ENCODE measurements at places on chromosomes 12 and 14.

- DNase-seq: no peak
Observed at GRCh38 chr12:84607170-84607819, 305.3 kb downstream of the SLC6A15 start.

GRCh38 chr12:107847830-107848229, 73.3 kb downstream of the ASCL4 start:
- no peak for DNase-seq

GRCh38 chr14:69152181-69152901, 578 bp downstream of the DCAF5 start:
- peak; percentile 56 for DNase-seq

GRCh38 chr14:28097585-28097984, 669.0 kb upstream of the FOXG1 start:
- no peak for DNase-seq

DNA sequence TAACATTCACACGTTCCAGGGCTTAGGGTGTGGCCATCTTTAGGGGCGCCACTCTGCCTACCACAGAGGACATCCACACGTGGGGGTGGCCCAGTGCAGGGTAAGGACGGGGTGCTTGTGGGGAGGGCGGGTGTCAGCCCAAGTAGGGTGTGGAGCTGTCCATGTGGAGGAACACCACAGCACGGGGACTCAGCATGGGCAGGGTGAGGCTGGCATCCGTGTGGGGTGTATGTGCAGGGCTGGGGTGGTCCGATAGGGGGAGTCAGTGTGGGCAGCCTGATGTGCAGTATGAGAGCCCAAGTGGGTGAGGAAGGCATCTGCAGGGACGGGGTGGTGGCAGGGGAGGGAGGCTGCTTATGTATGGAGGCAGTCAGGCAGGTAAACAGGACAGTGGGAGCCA, 17.7 kb downstream of the PSMC1 start:
- peak; percentile 42 for DNase-seq

DNA sequence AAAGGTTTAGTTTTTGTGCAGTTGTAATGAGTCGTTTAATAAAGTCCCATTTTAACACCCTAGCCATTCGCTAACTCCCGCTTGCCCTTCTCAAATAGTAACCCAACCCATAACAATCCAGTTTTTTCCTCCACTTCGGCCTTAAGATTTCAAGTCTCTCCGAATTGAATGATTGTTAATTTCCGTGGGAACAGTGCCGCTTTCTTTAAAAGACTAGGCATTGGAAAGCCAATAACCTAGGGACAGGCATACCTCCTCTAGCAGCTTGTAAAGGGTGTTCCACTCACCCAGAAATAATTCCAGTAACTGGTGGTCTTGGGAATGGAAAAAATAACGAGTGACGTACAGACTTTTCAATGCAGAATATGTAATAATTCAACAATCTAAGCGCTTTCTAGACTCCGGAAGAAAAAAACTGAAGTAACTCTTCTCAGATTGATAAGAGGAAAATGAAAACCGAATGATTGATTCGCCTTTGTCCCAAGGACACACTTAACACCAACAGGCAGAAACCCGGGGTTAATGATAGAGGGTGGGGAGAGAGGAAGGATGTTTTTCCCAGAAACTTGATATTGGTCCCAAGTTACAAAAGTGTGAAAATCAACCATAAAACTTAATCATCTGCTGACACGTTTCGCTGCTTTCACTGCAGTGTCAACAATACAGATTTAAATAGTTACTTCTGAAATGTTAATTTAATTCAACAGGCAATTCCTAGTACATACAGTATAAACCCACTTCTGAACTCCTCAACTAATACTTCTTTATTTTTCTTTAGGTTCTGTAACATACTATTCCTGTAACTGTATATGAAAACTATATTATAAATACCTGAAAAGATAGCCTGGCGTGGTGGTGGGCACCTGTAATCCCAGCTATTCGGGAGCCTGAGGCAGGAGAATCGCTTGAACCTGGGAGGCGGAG, 1.0 kb upstream of the SINHCAF start:
- DNase-seq: no peak

DNA sequence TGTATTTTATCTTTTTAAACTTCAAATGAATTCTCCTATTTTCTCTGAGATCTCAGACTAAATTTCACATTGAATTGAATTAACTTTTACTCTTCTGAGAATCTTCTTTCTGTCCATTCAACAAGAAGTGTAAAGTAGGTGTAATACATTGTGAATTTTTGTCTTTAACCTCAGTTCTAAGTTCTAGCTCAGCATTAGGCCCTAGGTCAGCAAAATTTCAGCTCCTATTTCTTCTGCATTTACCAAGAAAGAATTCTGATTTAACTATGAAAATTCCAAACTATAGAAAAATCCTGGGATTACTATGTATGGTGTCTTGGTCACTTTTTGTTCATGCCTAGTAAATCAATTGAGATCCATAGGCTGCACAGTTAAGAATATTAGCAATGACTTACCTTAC, 110.9 kb upstream of the MYF6 start:
- DNase-seq: no peak

DNA sequence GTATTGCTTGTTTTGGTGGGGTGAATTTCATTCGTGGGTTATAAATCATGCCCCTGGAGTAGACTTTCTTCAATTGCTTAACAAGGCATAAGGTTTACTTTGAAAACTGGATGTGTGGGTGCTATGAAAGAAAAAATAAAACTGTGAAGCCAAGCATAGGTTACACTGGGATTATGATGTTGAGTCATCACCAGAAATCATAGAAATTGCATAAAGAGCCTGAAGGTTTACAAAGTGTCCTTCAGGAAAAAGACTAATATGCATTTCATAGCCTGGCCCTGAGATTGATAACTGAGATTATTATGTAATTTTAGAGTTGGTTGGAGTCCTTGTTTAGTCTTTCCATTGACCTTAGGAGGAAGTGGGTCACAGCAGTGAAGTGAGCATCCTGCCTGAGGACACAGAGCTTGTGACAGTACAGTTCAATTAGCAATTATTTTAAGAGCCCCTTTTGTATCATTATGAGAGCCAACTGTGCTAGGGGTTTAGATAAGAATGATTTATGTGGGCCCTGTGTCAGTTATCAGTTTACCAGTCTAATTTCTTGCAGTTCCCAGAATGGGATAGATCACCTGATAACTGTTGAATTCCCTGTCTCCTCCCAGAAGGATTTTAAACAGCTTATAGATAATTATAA, 13.6 kb downstream of the LRRK2 start:
- no peak for DNase-seq

DNA sequence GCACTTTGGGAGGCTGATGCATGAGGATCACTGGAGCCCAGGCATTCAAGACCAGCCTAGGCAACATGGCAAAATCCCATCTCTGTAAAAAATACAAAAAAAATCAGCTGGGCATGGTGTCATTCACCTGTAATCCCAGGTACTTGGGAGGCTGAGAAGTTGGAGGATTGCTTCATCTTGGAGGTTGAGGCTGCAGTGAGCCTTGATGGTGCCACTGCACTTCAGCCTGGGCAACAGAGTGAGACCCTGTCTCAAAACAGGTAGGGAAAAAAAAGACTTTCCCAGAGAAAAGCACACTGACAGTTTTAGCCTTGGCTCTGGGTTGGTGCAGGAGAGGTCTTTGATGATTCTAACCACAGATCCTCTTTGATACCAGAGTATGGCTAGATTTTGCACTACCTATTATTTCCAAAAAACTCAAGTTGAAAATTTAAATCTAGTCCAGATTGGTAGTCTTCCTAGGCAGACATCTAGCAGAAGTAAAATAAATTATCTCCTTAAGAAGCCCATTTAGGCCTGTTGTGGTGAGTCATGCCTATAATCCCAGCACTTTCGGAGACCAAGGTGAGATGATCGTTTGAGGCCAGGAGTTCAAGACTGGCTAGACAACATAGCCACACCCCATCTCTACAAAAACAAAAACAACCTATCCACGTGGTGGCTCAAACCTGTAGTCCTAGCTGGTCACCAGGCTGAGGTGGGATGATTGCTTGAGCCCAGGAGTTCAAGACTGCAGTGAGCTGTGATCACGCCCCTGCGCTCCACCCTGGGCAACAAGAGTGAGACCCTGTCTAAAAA, 18.6 kb downstream of the LARP4 start:
- no peak for DNase-seq

DNA sequence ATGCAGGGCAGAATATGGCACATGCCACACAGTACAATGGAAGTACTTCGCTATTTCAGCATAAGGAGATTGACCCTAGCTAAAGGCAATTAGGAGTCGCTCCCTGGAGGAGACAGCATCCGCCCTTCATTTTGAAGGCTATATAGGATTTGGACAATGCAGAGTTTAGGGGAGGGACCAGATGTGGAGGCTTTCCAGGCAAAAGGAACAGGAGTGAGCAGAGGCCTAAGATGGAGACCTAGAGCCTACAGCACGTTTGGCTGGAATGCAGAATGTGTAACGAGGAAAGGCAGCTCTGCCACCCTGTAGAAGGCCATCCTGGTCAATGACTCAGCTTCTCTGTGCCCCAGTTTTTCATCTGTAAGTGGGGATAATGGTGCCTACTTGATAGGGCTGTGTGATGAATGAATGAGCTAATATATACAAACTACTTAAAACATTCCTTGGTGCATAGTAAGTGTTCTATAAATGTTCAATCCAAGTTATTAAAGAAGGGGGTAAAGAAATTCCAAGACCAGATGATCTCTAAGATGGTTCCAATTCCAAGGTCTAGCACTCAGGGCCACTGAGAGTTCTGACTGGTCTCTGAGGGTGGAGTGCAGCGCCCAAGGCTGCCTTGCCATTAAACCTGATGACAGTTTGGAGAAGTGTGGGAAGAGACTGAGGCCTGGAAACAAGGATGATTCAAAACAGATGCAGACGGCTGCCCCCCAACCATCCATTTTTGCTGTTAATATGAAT, 54.3 kb upstream of the FRMD6 start:
- no peak for DNase-seq

DNA sequence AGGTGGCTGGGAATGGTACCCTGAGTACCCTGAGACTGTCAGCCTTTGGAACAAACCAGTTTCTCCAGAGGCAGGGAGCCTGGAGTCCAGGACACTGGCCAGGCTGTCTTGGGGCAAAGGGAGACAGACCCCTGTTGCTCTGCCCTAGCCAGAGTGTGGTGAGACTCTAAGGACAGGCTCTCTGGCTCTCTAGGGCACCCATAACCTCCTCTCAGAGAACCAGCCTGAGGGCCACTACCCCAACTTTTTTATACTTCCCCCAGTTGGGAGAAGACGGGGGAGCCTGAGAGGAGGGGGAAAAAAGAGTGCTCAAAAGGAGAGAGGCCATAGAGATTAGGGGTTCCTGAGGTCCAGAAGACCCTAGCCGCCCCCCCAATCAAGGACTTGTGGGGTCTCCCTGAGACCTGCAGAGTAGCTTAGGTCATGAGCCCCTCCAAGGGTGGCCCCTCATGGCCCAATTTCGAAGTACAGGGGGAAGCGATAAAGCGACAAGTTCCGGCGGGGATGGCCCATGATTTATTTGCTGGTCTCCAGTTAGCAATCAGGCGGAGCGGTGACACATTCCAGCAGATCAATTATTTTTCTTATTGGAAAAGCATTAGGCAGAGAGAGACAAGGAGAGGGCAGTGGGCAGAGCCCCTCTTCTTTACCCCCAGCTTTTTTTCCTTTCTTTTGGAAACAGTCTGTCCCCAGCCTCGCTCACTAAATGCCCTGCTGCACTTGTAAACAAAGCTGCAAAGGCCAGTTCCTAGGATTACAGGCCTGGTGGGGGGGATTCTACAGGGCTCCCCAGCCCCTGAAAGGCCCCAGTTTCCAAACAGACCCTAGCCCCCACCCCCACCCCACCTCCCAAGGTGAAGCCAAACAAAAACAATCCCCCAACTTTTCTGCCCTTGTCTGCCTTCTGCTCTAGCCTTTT, 1.5 kb downstream of the HOXC8 start:
- DNase-seq: no peak

- DNase-seq: no peak
Observed at GRCh38 chr12:4933411-4933810, 23.7 kb downstream of the KCNA1 start.

- no peak for DNase-seq
Observed at GRCh38 chr12:65787056-65787865, 37.0 kb upstream of the HMGA2 start.

DNA sequence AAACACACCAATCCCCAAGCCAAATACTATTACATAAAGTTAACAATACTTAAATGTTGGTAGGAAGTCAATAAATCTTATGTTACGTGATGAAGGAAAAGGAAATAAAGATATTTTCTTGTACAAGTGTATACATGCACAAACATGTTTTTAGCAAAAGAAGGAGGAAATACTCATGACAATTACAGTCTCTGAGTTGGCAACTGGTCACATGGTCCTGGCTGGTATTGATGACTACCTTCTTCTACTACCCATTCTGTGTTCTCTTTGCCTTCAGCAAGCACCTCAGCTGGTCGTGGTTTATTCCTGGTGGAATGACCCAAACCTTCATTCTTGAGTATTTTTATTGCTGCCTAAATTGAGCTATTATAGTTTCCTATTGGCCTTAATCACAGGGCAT, 84.8 kb downstream of the PLBD1 start:
- DNase-seq: no peak

DNA sequence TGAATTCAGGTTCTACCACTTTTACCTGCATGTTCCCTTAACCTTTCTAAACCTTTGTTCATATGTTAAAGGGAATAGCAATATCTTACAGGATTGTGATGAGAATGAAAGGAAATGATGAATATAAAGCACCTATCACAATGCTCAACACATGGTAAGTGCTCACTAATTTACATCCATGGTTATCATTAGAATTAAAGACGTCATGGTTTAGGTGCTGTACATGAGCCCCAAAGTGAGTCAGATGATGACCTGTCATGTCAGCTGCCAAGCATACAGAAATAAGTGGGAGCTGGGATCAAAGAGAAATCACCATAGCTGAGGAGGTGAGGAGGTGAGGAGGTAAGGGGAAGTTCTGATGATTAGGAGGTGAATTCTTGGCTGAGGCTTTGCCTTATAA, 135.9 kb upstream of the ATP2B1 start:
- DNase-seq: no peak

DNA sequence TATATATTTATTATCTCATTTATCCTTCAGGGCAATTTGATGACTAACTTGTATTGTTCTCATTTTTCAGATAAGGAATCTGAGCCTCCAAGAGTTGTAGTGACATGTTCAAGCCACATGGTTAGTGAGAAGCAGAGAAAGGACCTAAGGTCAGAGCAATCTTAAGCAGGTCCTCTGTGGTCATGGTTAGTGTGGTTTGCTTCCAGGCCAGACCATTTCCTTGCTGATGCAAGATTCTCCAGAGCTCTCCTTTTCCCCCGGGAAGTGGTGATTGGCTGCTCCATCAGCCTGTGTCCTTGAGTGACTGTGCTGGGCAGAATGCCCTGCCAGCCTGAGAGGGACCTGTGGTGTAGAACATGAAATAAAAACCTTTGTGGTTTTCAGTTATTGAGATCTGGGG, 141.3 kb downstream of the KTN1 start:
- peak; percentile 32 for DNase-seq

DNA sequence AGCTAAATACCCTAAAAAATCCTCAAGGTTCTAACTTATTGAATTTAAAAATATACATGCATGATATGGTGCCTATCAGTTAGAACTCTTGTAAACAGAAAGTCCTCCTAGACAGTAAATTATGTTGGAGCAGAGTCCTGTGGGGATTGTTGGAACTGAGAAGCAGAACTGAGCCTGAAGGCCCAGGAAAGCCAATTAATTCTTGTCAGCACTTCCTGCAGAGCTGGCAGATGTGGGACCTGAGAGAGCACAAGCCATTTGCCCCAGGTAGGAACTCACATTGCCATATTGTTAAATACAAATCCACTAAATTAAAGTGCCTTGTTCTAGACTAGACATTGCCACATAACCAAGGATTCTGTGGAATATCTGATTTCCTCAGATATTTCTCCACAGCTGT, 117.1 kb downstream of the RTN1 start:
- DNase-seq: peak; percentile 37
